ENCODE measurements at places on chromosomes 3 and 15. TPM values are rescaled to one million over a fixed set of nuclear protein-coding genes. Genes with fewer than 3 reads are reported as not detected.
A peak's percentile ranks its signal among the peaks of the same experiment; 100 is the strongest.

DNA sequence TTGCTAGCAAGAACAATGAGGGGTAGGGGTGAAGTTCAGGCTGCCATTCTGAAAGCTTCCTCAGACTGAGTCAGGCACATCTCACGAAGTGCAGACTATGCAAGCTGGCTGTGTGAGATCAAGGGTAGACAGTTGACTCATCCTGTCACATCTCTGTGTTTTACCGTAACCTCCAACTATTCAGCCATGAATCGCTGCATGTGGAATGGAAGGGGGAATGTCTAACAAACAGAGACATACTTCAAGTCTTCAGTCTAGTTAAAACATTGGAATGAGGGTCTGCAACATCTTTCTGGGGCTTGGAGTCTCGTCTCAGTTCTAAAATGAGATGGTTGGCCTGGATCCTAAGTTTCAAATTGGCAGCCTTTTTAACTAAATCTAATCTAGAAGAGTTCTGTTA lies 25.9 kb downstream of the AGTR1 start:
- H3K27ac ChIP-seq = peak overlapping the region; percentile 50
- peak; percentile 91 for DNase-seq
- H3K4me3 ChIP-seq = no peak overlapping the region
- H3K27me3 ChIP-seq = no peaks in the 10 kb centered on the region
- H3K36me3 ChIP-seq = no peaks in the 10 kb centered on the region

- no peak for DNase-seq
- H3K27me3 ChIP-seq = peaks cover 3% of the 10 kb centered on the region
- no peak overlapping the region for H3K4me3 ChIP-seq
- H3K27ac ChIP-seq = no peak overlapping the region
- peaks cover 7% of the 10 kb centered on the region for H3K36me3 ChIP-seq
- H3K4me1 ChIP-seq = no peaks in the 10 kb centered on the region
These were observed 13.5 kb downstream of the MRPS11 start for GRCh38 chr15:88480981-88481380.

DNA sequence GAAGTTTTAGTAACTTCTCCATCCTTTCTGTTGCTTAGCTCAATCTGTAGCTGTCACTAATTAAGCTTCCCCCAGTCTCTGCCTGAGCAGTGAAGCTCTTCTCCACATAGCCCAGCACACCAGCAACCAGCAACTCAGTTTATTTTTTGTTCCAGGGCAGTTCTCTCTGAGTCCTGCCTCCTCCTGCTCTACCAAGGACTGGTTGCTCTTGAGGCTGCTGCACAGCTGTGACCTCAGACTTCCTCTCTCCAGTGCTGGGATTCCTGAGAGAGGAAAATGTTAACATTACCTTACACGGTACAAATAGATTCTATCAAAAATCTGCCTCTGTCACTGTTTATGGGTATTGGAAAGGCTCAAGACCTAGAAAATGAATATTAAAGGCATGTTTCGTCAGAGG lies 294.7 kb downstream of the OXSM start:
- H3K27me3 ChIP-seq = no peaks in the 10 kb centered on the region
- no peaks in the 10 kb centered on the region for H3K4me1 ChIP-seq
- no peak overlapping the region for H3K27ac ChIP-seq
- no peaks in the 10 kb centered on the region for H3K36me3 ChIP-seq
- H3K4me3 ChIP-seq = no peak overlapping the region
- no peak for DNase-seq

DNA sequence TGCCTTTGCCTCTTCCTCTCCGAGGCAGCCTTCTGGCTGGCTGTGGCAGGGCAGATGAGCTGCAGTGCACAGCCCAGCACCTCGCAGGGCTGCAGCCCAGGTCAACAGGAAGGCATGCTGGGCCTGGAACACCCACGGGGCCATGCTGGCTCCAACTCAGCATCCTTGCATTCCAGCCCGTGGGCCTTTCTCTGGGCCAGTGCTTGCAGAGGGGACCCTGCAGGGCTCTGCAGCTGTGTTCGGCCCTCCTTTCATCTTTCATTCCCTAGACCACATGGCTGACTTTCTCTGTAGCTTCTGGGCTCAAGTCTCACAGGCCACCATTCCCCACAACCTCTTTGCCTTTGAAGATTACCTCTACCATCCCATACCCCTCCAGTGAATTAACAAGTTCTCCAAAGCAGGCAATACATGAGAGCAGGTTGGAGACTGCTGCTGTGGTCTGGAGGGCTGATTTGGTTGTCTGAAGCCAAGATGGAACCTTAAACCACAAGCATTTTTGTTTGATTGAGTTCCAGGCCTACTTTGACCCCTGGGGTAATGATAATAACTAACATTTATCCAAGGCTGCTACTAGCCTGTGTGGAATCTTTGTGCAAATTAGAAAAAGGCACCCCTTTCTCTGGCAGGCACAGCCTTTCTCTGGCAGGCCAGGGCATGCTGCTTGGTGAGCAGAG lies 5.9 kb downstream of the FAM131A start:
- H3K4me1 ChIP-seq = peaks cover 38% of the 10 kb centered on the region
- H3K27me3 ChIP-seq = no peaks in the 10 kb centered on the region
- H3K36me3 ChIP-seq = no peaks in the 10 kb centered on the region
- H3K27ac ChIP-seq = no peak overlapping the region
- H3K4me3 ChIP-seq = no peak overlapping the region

- DNase-seq = peak; percentile 34
- H3K4me1 ChIP-seq = peaks cover 3% of the 10 kb centered on the region
- H3K36me3 ChIP-seq = no peaks in the 10 kb centered on the region
- H3K27ac ChIP-seq = no peak within 1 kb of the TSS
These were observed at the start of gene GPR27 for GRCh38 chr3:71753701-71754609. GPR27 (plus strand) TSS chr3:71753855; CDS start chr3:71754050, 195 bp downstream.

DNA sequence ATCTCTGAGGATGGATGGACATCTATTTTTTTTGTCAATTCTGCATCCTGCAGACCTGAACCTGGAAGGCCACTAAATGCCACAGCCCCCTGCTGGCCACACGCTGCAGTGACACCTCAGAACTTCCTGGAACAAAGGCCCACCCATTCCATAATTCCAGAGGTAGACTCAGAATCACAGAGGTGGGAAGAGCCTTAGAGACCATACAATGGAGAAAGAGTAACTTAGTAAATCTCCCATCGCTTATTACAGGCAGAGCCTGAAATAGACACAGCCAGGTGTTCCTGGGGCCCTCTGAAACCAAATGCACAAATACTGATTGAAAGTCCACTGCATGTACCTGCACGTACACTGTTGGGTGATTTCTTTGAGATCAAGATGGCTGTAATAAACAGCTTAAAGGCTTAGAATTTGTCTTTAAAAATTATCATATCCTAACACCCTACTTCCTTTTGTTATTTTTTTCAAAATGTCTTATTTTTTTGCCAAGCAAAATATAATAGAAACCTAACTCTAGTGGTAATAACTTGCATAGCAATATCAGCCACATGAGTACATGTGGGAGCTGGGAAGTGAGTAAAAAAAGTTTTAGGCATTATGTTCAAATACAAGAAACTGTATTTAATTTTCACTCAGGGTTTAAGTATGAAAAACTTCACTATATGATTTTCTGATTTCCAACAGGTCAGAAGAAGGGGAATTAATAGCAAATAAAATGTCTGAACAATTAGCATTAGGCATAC lies 62.7 kb downstream of the EOMES start:
- H3K4me1 ChIP-seq = peaks cover 3% of the 10 kb centered on the region
- no peak overlapping the region for H3K4me3 ChIP-seq
- no peak overlapping the region for H3K27ac ChIP-seq
- no peak for DNase-seq
- no peaks in the 10 kb centered on the region for H3K36me3 ChIP-seq

DNA sequence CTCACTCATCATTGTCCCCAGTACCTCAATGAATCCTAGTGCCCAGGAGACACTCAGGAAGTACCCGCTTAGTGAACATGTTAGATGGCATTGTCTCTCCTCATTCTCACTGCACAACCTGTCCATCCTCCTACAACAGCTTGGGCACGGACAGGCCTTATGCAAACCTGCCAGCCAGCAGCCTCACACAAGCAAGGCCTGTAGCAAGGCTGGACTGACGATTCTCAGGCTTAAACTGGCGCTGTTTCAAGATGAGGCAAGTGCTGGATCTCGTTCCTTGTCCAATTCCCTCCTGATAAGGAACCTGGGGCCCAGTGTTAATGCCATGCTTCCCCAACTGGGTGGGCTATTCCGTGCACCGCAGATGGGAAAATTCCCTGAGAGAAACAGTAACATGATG lies 59.0 kb downstream of the CDCP1 start:
- peaks cover 32% of the 10 kb centered on the region for H3K4me1 ChIP-seq
- no peak overlapping the region for H3K4me3 ChIP-seq
- no peaks in the 10 kb centered on the region for H3K36me3 ChIP-seq

GRCh38 chr3:50160561-50160983 lies 5.4 kb downstream of the SEMA3F start:
- H3K4me1 ChIP-seq = peaks cover 43% of the 10 kb centered on the region
- no peaks in the 10 kb centered on the region for H3K27me3 ChIP-seq
- H3K27ac ChIP-seq = no peak overlapping the region
- H3K4me3 ChIP-seq = no peak overlapping the region
- H3K36me3 ChIP-seq = no peaks in the 10 kb centered on the region
- no peak for DNase-seq

- DNase-seq = no peak
- H3K36me3 ChIP-seq = no peaks in the 10 kb centered on the region
- H3K27ac ChIP-seq = no peak overlapping the region
- H3K4me1 ChIP-seq = no peaks in the 10 kb centered on the region
These were observed 2.7 kb downstream of the PPP1R14D start for GRCh38 chr15:40825661-40826422.

The EXD1 gene
- total RNA-seq = not detected

The GPR27 gene
- 2.0 TPM for total RNA-seq

DNA sequence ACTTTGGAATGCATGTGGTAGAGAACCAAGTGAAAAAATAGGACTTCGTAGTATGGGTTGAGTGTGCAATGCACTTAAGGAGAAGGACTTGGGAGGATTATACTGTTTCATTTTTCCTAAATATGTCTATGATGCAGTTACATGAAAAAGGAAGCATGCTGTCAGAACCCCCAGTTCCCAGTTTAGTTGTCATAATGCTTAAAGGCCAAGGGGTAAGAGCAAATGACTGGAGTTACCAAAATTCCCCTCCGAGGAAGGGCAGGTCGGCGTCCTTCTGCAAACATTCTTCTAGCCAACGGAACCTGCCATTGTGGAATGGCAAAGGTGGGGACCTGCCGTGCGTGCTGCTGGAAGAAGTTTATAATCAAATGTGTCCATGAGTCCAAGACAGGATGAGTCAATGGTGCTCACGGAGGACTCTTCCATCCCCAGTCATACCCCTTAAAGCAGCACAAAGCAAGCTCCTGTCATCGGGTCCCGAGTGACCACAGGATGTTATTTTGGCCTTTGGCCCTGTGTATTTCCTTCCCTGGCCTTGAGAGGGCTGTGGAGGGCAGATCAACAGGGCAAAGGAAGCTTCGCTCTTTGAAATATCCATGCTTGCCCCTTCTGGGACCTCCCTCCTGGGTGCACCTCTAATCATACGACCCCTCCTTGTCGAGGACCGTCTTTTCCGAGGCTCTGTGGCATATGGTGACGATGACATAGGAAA lies 93.2 kb downstream of the SLCO3A1 start:
- peaks cover 10% of the 10 kb centered on the region for H3K4me1 ChIP-seq
- H3K27ac ChIP-seq = no peak overlapping the region
- no peaks in the 10 kb centered on the region for H3K36me3 ChIP-seq
- no peak overlapping the region for H3K4me3 ChIP-seq
- no peaks in the 10 kb centered on the region for H3K27me3 ChIP-seq
- DNase-seq = no peak

The SUCNR1 gene
- 0.17 TPM for total RNA-seq

GRCh38 chr3:17985658-17986347 lies 243.4 kb upstream of the TBC1D5 start:
- H3K4me3 ChIP-seq = no peak overlapping the region
- DNase-seq = peak; percentile 8
- H3K27me3 ChIP-seq = peaks cover 5% of the 10 kb centered on the region
- no peaks in the 10 kb centered on the region for H3K4me1 ChIP-seq
- no peak overlapping the region for H3K27ac ChIP-seq
- no peaks in the 10 kb centered on the region for H3K36me3 ChIP-seq

DNA sequence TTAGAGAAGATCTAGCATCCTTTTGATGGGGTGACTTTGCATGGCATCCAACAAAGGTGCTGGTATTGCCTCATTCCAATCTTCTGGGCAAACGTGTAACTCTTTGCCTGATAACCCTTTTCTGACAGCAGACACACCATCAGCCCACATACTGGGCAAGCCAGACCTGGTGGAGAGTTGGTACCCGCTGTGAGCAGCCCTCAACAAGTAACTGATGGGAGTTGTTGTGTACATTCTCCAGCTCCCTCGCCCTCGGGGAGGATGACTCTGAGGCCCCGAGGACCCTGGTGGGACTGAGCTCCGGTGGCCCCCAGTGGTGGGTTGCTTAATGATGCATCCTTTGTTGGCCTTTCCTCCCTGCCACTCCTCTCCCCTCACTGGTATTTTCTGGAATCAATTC lies 102.4 kb upstream of the SLC6A11 start:
- H3K36me3 ChIP-seq = no peaks in the 10 kb centered on the region
- H3K4me3 ChIP-seq = no peak overlapping the region
- no peak for DNase-seq
- peaks cover 23% of the 10 kb centered on the region for H3K27me3 ChIP-seq
- no peak overlapping the region for H3K27ac ChIP-seq

GRCh38 chr3:120338517-120338916 lies 10.6 kb downstream of the LRRC58 start:
- H3K27me3 ChIP-seq = no peaks in the 10 kb centered on the region
- no peak overlapping the region for H3K4me3 ChIP-seq
- no peaks in the 10 kb centered on the region for H3K4me1 ChIP-seq
- DNase-seq = no peak
- peaks cover 5% of the 10 kb centered on the region for H3K36me3 ChIP-seq
- H3K27ac ChIP-seq = no peak overlapping the region

The PLA2G4E gene
- not detected for total RNA-seq

The BDH1 gene
- 0.96 TPM for total RNA-seq

DNA sequence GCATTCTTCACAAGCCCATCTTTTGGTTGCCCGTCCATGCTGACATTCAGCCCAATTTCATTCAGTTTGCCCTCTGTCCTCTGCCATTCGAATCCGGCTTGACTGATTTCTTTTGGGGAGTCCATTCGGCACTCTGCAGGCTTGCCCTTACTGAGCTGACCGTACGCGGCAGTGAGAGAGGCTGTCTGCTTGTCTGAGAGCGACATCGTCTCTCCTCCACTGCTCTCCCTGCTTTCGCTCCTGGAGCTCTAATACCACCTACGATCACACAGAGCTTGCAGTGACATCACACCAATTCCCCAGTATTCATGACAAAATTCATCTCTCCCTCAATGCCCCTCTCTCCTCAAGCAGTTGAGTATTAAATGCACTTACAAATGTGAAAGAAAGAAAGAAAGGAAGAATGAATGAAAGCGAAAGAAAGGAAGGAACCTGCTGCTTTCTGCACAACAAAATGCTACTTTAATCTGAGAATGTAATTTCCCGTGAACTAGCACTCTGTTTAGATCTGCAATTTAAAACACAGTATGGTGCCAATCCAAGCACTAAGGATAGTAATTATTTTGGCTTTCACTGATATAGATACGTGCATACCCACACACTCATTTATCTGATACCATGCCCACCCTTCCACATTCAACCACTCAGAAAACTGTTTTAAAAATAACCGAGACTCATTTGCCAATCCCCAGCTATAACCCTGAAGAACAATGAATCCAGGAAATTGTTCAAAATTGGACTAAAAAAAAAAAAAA lies 89.5 kb downstream of the DHX30 start:
- no peaks in the 10 kb centered on the region for H3K4me1 ChIP-seq
- no peaks in the 10 kb centered on the region for H3K27me3 ChIP-seq
- H3K4me3 ChIP-seq = no peak overlapping the region
- H3K36me3 ChIP-seq = peaks cover 34% of the 10 kb centered on the region
- no peak overlapping the region for H3K27ac ChIP-seq

The SLC22A14 gene
- 0.45 TPM for total RNA-seq

The FOXL2 gene
- total RNA-seq = 3.7 TPM

The NR1I2 gene
- total RNA-seq = not detected

Measured in astrocyte (in vitro differentiated cells and primary cell).